ENCODE measurements at places on chromosomes 7 and 10.

GRCh38 chr10:26977635-26978034, 116.9 kb upstream of the ABI1 start:
- no peak for DNase-seq

DNA sequence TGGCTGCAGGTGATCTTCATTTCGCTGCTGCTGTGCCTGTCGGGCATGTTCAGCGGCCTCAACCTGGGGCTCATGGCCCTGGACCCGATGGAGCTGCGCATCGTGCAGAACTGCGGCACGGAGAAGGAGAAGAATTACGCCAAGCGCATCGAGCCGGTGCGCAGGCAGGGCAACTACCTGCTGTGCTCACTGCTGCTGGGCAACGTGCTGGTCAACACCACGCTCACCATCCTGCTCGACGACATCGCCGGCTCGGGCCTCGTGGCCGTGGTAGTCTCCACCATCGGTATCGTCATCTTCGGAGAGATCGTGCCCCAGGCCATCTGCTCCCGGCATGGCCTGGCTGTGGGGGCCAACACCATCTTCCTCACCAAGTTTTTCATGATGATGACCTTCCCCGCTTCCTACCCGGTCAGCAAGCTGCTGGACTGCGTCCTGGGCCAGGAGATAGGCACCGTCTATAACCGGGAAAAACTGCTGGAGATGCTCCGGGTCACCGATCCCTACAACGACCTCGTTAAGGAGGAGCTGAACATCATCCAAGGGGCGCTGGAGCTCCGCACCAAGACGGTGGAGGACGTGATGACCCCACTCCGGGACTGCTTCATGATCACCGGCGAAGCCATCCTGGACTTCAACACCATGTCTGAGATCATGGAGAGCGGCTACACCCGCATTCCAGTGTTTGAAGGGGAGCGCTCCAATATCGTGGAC, 1.3 kb downstream of the CNNM2 start:
- peak; percentile 38 for DNase-seq

DNA sequence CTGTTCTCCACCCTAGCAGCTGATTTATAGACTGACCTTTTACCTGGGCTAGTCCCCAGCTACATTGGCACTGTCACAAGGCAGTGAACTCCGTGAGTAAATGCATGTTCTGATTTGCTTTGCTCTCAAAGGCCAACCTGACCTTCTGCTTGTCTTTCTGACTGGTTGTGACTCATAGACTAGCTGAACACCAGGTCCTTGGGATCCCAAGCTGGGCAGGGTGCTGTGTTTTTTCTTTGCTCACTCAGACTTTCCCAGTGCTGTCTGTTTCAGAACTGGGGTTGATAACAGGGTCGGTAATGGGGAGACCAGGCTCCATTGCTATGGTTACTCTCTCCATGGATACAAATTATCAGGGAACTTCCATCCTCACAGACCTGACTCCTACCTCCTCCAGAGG, 35.0 kb downstream of the EVX1 start:
- peak; percentile 34 for DNase-seq

DNA sequence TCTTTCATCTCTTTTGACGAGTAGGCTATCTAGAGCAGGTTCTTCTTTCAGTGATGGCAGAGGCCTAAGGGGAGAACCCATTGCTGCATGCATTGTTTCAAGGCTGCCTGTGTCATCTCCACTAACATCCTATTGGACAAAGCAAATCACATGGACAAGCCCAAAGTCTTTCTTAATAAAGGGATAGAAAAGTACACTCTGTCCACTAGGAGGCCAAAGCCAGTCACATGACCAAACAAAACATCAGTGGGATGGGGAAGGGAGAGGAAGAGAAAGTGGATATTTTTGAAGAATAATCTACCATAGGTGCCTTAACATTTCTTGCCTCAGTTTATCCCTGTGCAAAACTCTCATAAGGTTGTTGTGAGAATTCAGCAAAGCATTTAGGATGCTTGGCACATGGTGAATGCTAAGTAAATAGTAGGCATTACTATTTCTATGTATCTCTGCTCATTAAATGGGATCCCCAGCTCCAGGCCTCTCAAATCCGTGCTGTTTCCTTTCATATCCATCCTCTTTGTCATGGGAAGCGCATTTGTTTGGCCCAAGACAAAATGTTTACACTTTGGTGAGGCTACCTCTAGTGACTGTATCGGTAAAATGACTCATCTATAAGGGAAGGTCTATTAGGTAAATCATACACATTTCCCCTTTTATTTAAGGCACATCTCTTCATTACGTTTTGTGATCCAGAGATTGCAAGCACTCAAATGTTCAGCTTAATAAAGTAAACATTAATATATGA, 16.7 kb upstream of the CADPS2 start:
- no peak for DNase-seq

- DNase-seq: no peak
Observed at GRCh38 chr10:84166620-84167288, 6.8 kb upstream of the GPR15LG start.
